A549 treated with GW870086 at 1 μM for 4 hours (cell line): ENCODE measurements at places on chromosomes 2 and 18. TPM values are rescaled to one million over a fixed set of nuclear protein-coding genes. Genes with fewer than 3 reads are reported as not detected.

Gene DDX1
- total RNA-seq, result 128 to 151 TPM (median 130 TPM) in 5 replicates

Gene CFAP221
- total RNA-seq, result 0.09 to 0.38 TPM (median 0.26 TPM) in 4 of 5 replicates, not detected in the other

Gene ASIC4
- 0.11 to 0.15 TPM (median 0.14 TPM) in 3 of 5 replicates, not detected in the others for total RNA-seq

Gene RTKN
- total RNA-seq, result 18.8 to 25.6 TPM (median 24.2 TPM) in 5 replicates

Gene ZNF513
- 9.7 to 15.5 TPM (median 14.0 TPM) in 5 replicates for total RNA-seq

Gene ZSWIM2
- total RNA-seq, result not detected in 5 replicates

Gene TMEM178A
- 0.15 to 0.29 TPM (median 0.28 TPM) in 3 of 5 replicates, not detected in the others for total RNA-seq

Gene UNC80
- not detected in 5 replicates for total RNA-seq

Gene EPB41L5
- total RNA-seq, result 3.3 to 5.8 TPM (median 4.8 TPM) in 5 replicates

Gene CIB4
- total RNA-seq, result 0.40 to 0.50 TPM in 2 of 5 replicates, not detected in the others

Gene UGT1A7
- total RNA-seq, result 2.3 to 5.1 TPM (median 3.8 TPM) in 5 replicates

Gene SERPINB13
- total RNA-seq, result not detected in 5 replicates

Gene RGPD5
- 6.9 to 8.9 TPM (median 7.1 TPM) in 5 replicates for total RNA-seq

Gene COL5A2
- total RNA-seq, result 41.6 to 76.5 TPM (median 71.6 TPM) in 5 replicates

Gene PLB1
- total RNA-seq, result 0.99 to 1.8 TPM (median 1.6 TPM) in 5 replicates

Gene TBR1
- total RNA-seq, result 0.02 to 0.06 TPM (median 0.04 TPM) in 4 of 5 replicates, not detected in the other

Gene UGT1A5
- total RNA-seq, result 0.09 to 0.13 TPM in 2 of 5 replicates, not detected in the others

Gene ADRA2B
- 0.03 to 0.13 TPM (median 0.08 TPM) in 5 replicates for total RNA-seq

Gene RIT2
- total RNA-seq, result not detected in 5 replicates

Gene SLC19A3
- total RNA-seq, result 1.6 to 2.6 TPM (median 2.3 TPM) in 5 replicates
